ENCODE measurements at places on chromosomes 1 and 21.

- DNase-seq: no peak
These were observed 17.4 kb upstream of the CPLANE2 start for GRCh38 chr1:16254263-16254928.

GRCh38 chr1:52142220-52143183, 613 bp downstream of the ZFYVE9 start:
- DNase-seq: no peak

GRCh38 chr1:228979774-228980173, 244.5 kb downstream of the RHOU start:
- no peak for DNase-seq

DNA sequence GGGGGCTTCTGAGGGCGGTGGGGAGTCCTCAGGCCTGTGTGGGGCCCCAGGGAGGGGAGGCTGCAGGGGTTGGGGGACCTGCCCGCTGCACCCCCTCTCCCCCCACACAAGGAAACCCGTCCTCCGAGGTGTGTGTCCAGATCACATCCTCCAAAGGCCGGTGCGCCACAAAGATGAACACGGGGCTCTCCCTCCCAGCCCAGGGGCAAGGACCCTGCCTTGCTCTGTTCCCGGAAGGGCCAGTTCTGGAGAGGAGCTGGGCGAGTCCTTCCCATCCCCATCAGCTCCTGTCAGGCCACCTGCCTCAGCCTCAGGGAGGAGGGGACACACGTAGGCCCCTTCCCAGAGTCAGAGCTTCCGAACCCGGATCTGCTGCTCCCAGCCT, 2.5 kb upstream of the TTLL10 start:
- no peak for DNase-seq

GRCh38 chr1:204431310-204432184, 19.9 kb upstream of the PPP1R15B start:
- DNase-seq: peak; percentile 65

- no peak for DNase-seq
These were observed 139.8 kb downstream of the SPATA17 start for GRCh38 chr1:217770918-217771317.

- DNase-seq: no peak
These were observed 72.4 kb upstream of the TRAPPC10 start for GRCh38 chr21:43939443-43940328.

DNA sequence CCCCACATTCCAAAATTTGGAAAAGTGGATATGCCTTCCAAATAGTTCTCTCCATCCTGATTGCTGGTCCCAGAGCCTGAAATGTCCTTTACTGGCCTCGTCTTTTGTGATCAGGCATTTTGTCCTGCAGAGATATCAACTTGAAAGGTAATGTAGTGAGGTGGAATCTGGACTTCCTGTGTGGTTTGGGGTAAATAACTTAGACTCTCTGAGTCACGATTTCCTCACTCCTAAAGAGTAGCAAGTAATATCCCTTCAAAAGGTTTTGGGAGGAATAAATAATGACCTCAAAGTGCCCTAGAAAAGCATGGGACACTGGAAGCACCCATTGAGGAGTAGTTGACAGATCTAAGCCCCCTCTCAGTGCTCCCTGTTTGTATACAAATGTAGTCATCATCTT, 426.6 kb downstream of the OMA1 start:
- no peak for DNase-seq

DNA sequence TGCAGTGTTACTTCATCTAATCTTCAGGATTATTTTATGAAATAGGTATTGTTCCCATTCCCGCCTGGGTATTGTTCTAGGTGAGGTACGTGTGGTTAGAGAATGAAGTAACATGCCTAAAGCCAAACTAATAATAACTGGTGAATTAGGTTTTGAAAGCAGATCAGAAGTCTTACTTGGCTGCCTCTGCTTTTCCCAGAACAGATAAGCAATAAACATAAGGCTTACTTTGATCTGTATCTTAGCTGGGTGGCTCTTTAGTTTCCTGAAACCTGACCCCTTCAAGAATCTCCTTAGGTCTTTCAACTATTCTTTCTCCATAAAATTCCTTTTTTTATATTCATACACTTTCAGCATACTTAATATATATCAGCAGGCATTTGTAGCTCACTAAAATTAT, 65.3 kb downstream of the VAV3 start:
- DNase-seq: no peak

GRCh38 chr1:178341261-178341956, 155.4 kb downstream of the CLEC20A start:
- DNase-seq: peak; percentile 45

- no peak for DNase-seq
These were observed 9.6 kb upstream of the IL20 start for GRCh38 chr1:206855859-206856258.

GRCh38 chr1:220341126-220341525, 68.9 kb upstream of the RAB3GAP2 start:
- DNase-seq: no peak

All from AG04450 (cell line).